ENCODE measurements at places on chromosomes 5 and 9. TPM values are rescaled to one million over a fixed set of nuclear protein-coding genes. Genes with fewer than 3 reads are reported as not detected.

C9 gene
- not detected for total RNA-seq

CDC23 gene
- 46.6 TPM for total RNA-seq

TAF1L gene
- not detected for total RNA-seq

GLIPR2 gene
- total RNA-seq = 25.5 TPM

PTPRD gene
- not detected for total RNA-seq

CD14 gene
- 0.31 TPM for total RNA-seq

- H3K27ac ChIP-seq = no peak overlapping the region
- no peak for DNase-seq
- no peak overlapping the region for H3K4me3 ChIP-seq
- peaks cover 2% of the 10 kb centered on the region for H3K4me1 ChIP-seq
- no peaks in the 10 kb centered on the region for H3K27me3 ChIP-seq
Measured at GRCh38 chr9:120654272-120654671, 60.0 kb downstream of the MEGF9 start.

GRCh38 chr5:164422400-164422799 lies 917.0 kb downstream of the MAT2B start:
- no peaks in the 10 kb centered on the region for H3K36me3 ChIP-seq
- H3K4me3 ChIP-seq = no peak overlapping the region
- no peaks in the 10 kb centered on the region for H3K27me3 ChIP-seq
- no peak for DNase-seq
- H3K4me1 ChIP-seq = no peaks in the 10 kb centered on the region
- H3K27ac ChIP-seq = no peak overlapping the region

GRCh38 chr9:90774682-90775081 lies 26.9 kb upstream of the SYK start:
- peak; percentile 47 for DNase-seq
- H3K36me3 ChIP-seq = no peaks in the 10 kb centered on the region
- H3K4me3 ChIP-seq = no peak overlapping the region
- peaks cover 15% of the 10 kb centered on the region for H3K27me3 ChIP-seq
- H3K27ac ChIP-seq = no peak overlapping the region

GRCh38 chr5:66986009-66986408 lies 210.6 kb downstream of the CD180 start:
- H3K4me1 ChIP-seq = peaks cover 4% of the 10 kb centered on the region
- no peaks in the 10 kb centered on the region for H3K27me3 ChIP-seq
- H3K36me3 ChIP-seq = no peaks in the 10 kb centered on the region
- H3K27ac ChIP-seq = no peak overlapping the region
- H3K4me3 ChIP-seq = no peak overlapping the region

GRCh38 chr5:78058625-78059024 lies 235.9 kb downstream of the AP3B1 start:
- H3K4me3 ChIP-seq = no peak overlapping the region
- H3K36me3 ChIP-seq = no peaks in the 10 kb centered on the region
- no peak for DNase-seq
- H3K4me1 ChIP-seq = no peaks in the 10 kb centered on the region

DNA sequence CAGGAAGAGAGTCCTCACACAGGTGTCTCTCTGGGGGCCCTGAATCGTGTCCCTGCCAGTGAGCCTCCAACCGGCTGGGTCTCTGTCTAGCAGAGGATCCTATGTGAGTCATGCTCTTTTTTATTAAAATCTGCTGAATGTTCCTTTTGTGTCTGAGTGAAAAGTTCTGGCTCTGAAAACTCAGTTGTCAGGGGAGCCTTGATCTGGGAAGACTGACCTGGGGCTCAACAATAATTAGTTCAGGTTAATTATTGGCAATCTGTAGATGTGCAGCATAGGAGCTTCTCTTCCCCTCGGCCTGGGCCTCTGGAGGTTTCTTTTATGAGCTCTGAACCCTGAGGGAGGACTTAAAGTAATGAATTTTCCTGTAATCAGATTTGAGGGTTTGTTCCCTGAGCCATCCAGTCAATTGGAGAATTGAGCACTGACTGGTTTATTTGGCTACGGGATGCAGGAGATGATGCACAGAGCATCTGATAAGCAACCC lies 45.2 kb downstream of the ALG2 start:
- H3K4me3 ChIP-seq = no peak overlapping the region
- no peak for DNase-seq
- H3K27me3 ChIP-seq = peaks cover 13% of the 10 kb centered on the region
- peaks cover 37% of the 10 kb centered on the region for H3K4me1 ChIP-seq

DNA sequence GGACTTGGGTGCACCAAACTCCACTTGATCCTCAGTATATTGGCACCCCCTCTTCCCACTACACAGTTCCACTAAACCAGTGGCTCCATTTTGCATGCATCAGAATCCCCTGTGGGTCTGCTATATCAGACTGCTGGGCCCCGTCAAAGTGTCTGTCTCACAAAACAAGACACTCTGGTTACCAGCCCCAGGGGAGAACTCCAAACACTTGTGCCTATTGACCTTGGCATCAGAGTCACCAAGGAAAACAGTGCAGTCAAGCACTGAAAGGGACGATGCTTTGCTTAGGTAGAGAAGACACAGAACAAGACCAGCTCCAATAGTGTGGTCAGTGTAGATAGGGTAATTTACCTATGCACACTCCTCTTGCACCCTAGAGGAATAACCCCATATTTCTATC lies 205.8 kb upstream of the RAI14 start:
- peaks cover 10% of the 10 kb centered on the region for H3K27me3 ChIP-seq
- no peak for DNase-seq
- H3K27ac ChIP-seq = no peak overlapping the region
- no peak overlapping the region for H3K4me3 ChIP-seq
- H3K4me1 ChIP-seq = no peaks in the 10 kb centered on the region

DNA sequence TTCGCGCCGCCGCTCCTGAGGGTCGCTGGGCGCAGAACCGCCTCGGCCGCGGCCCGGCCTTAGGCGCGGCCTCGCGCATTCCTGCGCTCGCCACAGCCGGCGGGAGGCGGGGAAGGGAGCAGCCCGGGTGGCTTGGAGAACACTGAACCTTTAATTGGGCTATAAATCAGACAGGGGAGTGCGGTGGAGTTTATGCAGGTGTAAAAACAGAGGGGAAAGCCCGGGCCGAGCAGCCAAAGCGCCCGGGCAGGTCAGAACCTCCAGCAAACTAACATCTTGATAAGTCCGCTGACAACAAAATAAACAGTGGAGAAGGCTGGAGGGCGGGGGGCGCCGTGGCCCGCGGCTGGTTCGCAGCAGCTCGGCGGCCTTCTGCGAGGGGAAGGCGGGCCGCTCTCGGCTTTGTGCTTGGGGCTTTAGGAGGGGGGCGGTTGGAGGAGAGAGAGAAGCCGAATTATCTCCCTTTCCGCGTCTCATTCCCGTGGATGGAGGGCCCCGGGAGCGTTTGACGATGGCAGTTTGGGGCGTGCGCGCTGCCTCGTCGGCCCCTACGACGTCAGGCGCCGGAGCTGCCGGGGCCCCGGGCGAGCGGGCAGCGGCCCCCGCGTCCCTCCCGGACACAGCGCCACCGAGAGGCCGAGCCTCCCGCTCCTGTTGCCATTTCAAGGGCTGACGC lies 11.3 kb downstream of the FOXD1 start:
- peaks cover 82% of the 10 kb centered on the region for H3K27me3 ChIP-seq
- DNase-seq = no peak
- peaks cover 4% of the 10 kb centered on the region for H3K36me3 ChIP-seq
- peaks cover 6% of the 10 kb centered on the region for H3K4me1 ChIP-seq
- no peak overlapping the region for H3K4me3 ChIP-seq

- no peak for DNase-seq
- H3K4me3 ChIP-seq = no peak overlapping the region
- peaks cover 77% of the 10 kb centered on the region for H3K4me1 ChIP-seq
- no peaks in the 10 kb centered on the region for H3K27me3 ChIP-seq
Measured at GRCh38 chr5:157555037-157555640, 20.4 kb downstream of the ADAM19 start.

- H3K27me3 ChIP-seq = no peaks in the 10 kb centered on the region
- no peak overlapping the region for H3K4me3 ChIP-seq
- H3K27ac ChIP-seq = no peak overlapping the region
- no peaks in the 10 kb centered on the region for H3K36me3 ChIP-seq
- H3K4me1 ChIP-seq = no peaks in the 10 kb centered on the region
Measured at GRCh38 chr9:73667749-73668148, 516.1 kb downstream of the ANXA1 start.

DNA sequence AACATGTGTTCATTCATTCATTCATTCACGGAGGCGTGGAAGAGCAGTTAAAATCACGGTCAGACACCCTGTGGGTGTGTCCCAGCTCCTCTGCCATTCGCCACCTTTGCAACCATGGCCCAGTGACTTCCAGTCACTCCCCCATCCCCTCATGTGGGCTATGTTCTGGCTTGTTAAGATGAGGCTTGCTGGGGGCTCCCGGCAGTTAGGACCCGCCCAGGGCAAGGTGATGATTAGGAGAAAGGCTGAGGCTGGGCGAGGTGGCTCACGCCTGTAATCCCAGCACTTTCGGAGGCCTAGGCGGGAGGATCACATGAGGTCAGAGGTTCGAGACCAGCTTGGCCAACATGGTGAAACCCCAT lies 24.9 kb upstream of the PTGES start:
- peak overlapping the region; percentile 53 for H3K27ac ChIP-seq
- DNase-seq = no peak
- H3K27me3 ChIP-seq = peaks cover 18% of the 10 kb centered on the region
- H3K4me1 ChIP-seq = peaks cover 12% of the 10 kb centered on the region
- peak overlapping the region; percentile 58 for H3K4me3 ChIP-seq
- no peaks in the 10 kb centered on the region for H3K36me3 ChIP-seq

Data from activated CD4-positive, alpha-beta T cell treated with anti-CD3 and anti-CD28 coated beads, Interleukin-2, amount 10 ng/mL, durations not matched to agents 24 days and 14 days (primary cell).